SW480 (cell line): ENCODE measurements at places on chromosomes 5 and 9.

GRCh38 chr5:107869438-107870115, 198.8 kb upstream of the EFNA5 start:
- DNase-seq: peak; percentile 56

- no peak for DNase-seq
Measured at GRCh38 chr5:154475591-154476353, 2.3 kb downstream of the HAND1 start.

GRCh38 chr9:31304576-31304975, 1079.9 kb upstream of the ACO1 start:
- DNase-seq: no peak

DNA sequence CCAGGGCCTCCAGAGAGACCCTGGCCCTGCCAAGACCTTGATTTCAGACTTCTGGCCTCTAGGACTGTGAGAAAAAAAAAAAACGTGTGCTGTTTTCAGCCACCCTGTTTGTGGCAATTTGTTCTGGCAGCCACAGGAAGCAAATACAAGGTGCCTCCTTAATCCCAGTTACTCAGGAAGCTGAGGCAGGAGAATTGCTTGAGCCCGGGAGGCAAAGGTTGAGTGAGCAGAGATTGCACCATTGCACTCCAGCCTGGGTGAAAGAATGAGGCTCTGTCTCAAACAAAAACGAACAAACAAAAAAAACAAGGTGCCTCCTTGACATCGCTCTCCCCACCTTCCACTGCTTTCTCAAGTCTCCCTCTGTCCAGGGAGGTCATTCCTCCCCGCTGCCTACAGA, 98.0 kb downstream of the GABBR2 start:
- DNase-seq: no peak

DNA sequence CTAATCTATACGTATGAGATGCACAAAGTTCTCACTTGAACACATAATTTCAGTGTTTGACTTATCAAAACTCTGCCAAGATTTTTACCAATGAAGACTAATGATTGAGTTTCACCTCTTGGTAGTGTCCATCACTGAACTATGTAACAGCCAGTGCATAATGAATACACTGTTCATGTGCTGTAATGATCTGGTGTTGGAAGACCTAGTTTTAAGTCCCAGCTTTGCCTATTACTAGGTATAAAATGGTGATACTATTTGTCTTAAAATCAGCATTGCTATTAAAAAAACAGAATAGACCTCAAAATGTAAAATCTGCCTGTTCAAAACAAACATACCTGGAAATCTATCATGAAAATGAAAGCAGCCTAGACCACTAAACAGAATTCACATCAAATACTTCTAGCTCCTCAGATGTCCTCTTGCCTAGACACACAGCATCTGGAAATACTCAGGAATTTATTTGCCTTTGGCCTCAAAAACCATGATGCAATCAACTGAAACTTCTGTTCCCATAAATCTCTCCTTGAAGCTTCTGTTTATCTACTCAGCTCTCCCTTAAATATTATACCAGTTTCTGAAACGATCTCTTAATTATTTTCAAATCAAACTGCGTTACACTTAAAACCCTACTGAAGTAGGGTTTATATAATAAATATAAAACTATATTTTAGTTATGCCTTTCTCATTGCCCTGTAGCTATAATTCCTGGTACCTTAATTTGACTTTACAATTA, 38.1 kb downstream of the MRPS27 start:
- peak; percentile 72 for DNase-seq

GRCh38 chr5:124438026-124438902, 308.2 kb downstream of the ZNF608 start:
- no peak for DNase-seq

- DNase-seq: no peak
Measured at GRCh38 chr9:114383521-114384231, 4.1 kb downstream of the AKNA start.

DNA sequence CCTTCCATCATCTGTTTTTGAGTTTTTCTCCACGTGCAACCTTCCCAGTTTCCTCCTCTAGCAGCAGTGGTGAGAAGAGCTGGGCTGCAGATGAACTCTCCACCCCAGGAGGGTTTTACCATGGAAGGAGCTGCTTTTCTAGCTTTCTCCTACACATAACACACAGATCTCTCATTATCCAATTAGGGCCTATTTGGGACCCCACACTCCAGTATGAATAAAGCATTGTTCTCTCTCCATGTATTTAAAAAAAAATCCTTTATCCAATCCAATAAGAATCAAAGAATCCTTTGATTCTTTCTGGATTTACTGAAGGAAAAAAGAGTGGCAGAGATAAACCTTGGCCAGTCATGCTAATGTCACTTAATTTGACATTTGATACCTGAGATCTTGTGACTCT, 31.6 kb upstream of the NAA35 start:
- DNase-seq: no peak
